PC-3 (cell line): ENCODE measurements at places on chromosomes 4 and X. TPM values are rescaled to one million over a fixed set of nuclear protein-coding genes. Genes with fewer than 3 reads are reported as not detected.

Gene ARL9
- 0.29 and 0.51 TPM in 2 replicates for total RNA-seq

Gene BMP2K
- 16.2 and 24.5 TPM in 2 replicates for total RNA-seq

Gene USP27X
- total RNA-seq = 0.62 and 2.7 TPM in 2 replicates

Gene GPC4
- total RNA-seq = 4.0 and 6.4 TPM in 2 replicates

Gene C4orf54
- 0.04 TPM in 1 of 2 replicates, not detected in the other for total RNA-seq

Gene RASGEF1B
- 1.4 TPM in 2 replicates for total RNA-seq

Gene PRR27
- not detected in 2 replicates for total RNA-seq

Gene SLBP
- total RNA-seq = 98.3 and 109 TPM in 2 replicates

Gene JAKMIP1
- 0.04 and 0.75 TPM in 2 replicates for total RNA-seq

Gene NMU
- 28.5 and 40.2 TPM in 2 replicates for total RNA-seq

Gene RBM46
- not detected in 2 replicates for total RNA-seq

Gene SRPK3
- 0.40 and 1.5 TPM in 2 replicates for total RNA-seq

Gene ADAM29
- not detected in 2 replicates for total RNA-seq

Gene HPGD
- total RNA-seq = 32.3 and 33.5 TPM in 2 replicates

Gene GABRG1
- not detected in 2 replicates for total RNA-seq

Gene TCEAL3
- total RNA-seq = 18.3 and 21.1 TPM in 2 replicates
